ENCODE measurements at places on chromosomes 6 and 20.
A peak's percentile ranks its signal among the peaks of the same experiment; 100 is the strongest.

- DNase-seq: no peak
Measured at GRCh38 chr20:15923030-15923776, 650.0 kb downstream of the KIF16B start.

GRCh38 chr6:129317931-129318820 lies 391.8 kb downstream of the ARHGAP18 start:
- peak; percentile 67 for DNase-seq

DNA sequence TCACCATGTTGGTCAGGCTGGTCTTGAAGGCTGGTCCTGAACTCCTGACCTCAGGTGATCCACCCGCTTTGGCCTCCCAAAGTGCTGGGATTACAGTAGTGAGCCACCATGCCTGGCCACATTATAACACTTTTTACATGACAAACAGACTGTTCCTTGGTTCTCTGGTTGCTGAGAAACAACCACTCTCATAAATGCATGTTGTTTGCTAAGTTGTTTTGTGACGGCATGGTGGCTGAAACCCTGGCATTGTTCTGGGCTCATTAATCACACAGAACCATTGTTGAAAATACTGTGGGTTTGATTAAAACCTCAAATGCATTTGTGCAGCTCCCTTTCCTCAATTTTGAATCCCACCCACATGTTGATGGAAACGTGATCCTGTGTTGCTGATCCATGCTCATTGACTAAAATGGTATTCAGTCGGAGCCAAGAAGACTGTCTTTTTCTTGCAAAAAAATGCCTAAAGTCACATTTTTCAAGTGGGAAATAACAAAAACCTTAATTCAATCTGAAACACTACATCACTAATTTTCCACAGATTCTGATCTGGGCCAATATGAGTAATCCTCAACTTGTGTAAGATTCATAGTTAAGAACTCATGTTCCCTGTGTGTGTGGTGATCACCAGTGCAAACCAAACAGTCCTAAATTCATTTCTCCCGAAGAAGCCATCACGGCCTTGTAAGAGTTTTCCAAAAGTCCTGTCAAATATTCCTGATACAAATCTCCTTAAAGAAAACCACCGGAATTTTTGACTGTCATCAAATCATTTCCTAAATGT lies 132.8 kb downstream of the FNDC1 start:
- no peak for DNase-seq

GRCh38 chr6:156545931-156546330 lies 231.2 kb upstream of the ARID1B start:
- no peak for DNase-seq

GRCh38 chr20:10609770-10610169 lies 64.0 kb downstream of the JAG1 start:
- DNase-seq: peak; percentile 47

DNA sequence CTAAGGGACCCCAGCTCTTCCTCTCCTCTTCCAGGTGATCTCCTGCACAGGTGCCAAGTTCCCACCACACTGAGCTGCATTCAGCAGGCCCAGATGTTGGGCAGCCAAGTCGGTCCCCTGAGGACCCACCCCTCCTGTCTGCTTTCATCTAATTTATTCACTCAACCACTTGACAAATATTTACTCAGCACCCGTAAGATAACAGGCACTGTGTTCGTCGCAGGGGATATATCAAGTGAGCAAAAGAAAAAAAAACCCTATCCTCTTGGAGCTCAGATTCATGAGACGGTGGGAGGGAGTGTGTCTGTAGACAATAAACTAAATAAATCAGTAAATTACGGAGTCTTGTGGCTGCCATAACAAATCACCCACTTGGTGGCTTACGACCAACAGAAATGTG lies 143.6 kb downstream of the MRPL14 start:
- no peak for DNase-seq

GRCh38 chr6:5096482-5096881 lies 11.3 kb downstream of the PPP1R3G start:
- DNase-seq: no peak

- no peak for DNase-seq
Measured at GRCh38 chr6:109240370-109241084, 141.7 kb downstream of the CD164 start.

GRCh38 chr20:36541768-36542488 lies 609 bp downstream of the MYL9 start:
- peak; percentile 58 for DNase-seq

- DNase-seq: no peak
Measured at GRCh38 chr6:18561037-18561750, 174.0 kb downstream of the RNF144B start.

GRCh38 chr6:7442467-7442866 lies 52.9 kb downstream of the RIOK1 start:
- no peak for DNase-seq

GRCh38 chr6:165389534-165389933 lies 80.1 kb upstream of the C6orf118 start:
- DNase-seq: no peak

GRCh38 chr6:19024737-19025136 lies 637.6 kb downstream of the RNF144B start:
- DNase-seq: peak; percentile 44

DNA sequence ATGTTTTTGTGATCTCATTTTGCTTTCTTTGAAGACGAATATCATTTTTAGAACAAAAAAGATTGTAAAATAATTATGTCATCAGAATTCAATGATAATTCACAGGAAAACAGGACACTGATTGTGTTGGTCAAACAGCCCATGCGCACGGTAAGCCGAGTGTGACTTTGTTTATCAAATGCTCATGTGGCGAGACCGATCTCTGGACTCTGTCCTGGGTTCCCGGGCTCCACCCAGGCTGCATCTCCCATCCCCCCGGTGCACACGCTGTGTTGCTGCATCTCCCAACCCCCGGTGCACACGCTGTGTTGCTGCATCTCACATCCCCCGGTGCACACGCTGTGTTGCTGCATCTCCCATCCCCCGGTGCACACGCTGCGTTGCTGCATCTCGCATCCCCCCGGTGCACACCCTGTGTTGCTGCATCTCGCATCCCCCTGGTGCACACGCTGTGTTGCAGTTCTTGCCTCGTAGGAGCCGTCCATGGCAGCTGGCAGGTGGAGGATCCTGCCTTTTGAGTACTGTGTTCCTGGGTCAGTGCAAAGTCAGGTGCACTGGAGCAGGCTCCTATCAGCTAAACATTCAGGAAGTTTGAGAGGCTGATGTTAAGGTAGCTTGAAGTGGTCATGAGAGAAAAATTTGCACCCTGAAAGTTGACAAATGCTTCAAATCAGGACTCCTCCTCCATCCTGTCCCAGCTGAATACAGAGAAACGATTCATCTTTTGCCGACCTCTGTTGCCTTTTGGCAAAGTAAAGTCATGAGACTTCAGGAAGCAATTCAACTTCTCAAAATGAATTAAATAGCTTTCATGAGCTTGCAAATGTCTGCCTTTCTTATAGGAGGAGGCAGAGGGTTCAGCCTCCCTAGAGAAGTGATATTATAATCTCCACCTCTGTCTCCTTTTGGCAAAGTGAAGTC lies 77.1 kb upstream of the FRMD1 start:
- DNase-seq: no peak

DNA sequence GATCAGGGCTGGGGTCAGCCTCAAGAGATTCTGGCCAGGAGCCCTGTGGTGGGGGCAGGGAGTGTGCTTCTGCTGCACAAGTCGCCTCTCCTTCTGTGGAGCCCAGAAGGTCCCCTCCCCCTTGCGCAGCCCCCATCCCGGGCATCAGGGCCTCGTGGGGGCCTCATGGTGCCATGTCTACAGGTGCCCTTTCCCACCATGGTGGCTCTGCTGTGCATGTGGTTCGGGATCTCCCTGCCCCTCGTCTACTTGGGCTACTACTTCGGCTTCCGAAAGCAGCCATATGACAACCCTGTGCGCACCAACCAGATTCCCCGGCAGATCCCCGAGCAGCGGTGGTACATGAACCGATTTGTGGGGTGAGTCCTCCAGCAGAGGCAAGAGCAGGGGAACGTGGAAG lies 48.1 kb downstream of the TM9SF4 start:
- no peak for DNase-seq

DNA sequence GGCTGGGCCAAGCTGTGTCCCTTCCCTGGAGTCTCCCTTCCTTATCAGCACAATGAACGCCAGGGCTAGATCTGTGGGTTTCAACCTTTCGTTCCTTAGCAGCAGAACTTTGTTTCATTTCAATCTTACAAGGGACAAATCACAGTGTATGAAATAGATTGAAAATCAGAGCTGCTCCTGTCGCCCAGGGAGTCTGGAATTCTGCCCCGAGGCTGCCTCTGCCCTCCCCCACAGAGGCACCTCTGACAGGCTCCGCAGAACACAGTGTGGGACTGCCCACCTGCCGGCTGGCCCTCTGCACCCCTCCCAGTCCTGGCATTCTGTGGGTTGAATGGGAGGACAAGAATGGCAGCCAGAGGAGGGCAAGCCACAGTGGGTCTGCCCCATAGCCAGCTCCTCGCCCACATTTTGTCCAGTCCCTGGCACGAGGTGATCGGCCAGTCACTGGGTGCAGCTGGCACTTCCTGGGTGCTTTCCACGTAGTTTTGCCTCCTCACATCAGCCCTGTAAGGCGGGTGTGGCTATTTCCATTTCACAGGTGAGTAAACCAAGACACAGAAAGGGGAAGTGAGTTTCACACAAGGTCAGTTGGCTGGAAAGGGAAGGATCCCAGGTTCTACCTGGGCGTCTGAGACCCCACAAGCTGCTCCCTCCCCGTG lies 26.1 kb downstream of the MANBAL start:
- no peak for DNase-seq

GRCh38 chr6:122735582-122735981 lies 43.9 kb upstream of the FABP7 start:
- no peak for DNase-seq

GRCh38 chr20:62104791-62105345 lies 17.4 kb upstream of the LSM14B start:
- DNase-seq: no peak

GRCh38 chr6:8074213-8074612 lies 10.0 kb upstream of the BLOC1S5 start:
- peak; percentile 35 for DNase-seq

GRCh38 chr20:24199501-24199900 lies 210.9 kb upstream of the GGTLC1 start:
- no peak for DNase-seq

DNA sequence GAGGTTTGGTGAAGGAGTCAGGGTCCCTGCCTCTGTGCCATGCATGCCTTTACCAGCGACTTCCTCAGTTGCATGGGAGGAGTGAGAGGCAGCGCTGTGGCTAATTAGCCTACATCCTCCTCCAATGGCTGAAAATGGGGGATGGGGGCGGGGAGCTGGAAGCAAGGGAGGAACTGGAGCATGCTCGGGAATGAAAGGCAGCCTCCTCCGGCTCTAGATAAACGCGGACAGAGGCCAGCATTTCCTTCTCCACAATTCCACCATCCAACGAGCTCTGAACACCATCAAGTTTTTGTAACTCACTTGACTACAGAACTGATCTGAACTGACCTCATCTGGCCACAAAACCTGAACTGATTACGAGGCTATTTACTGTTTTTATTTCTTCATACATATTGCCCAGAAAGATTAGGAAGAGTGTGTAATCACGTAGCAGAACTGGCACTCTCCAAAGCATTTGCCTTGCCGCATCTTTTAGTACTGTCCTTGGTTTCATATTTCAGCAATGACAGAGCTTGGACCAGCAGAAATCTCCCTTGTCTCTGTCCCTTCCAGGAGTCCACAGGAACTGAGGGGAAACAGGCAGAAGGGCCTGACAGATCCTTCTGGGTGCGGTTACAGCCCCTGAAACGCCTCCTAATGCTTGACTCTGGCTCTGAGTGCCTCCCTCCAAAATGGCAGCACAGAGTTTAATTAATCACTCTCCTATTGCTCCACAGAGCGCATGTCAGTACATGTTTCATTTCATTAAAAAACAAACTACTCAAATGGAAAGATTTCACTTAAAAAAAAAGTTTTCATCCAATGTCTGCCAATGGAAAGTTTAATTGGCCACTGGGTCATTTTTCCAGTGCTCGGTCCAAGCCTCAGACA lies 58.2 kb upstream of the TRAF3IP2 start:
- peak; percentile 72 for DNase-seq

DNA sequence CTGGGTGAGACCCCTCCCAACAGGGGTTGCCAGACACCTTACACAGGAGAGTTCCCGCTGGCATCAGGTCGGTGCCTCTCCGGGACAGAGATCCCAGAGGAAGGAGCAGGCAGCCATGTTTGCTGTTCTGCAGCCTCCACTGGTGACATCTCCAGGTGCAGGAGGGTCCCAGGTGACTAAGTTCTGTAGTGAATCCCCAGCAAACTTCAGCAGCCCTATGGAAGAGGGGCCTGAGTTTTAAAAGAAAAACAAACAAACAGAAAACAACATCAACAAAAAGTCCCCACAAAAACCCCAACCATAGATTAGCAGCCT lies 515.1 kb downstream of the FRK start:
- DNase-seq: no peak

DNA sequence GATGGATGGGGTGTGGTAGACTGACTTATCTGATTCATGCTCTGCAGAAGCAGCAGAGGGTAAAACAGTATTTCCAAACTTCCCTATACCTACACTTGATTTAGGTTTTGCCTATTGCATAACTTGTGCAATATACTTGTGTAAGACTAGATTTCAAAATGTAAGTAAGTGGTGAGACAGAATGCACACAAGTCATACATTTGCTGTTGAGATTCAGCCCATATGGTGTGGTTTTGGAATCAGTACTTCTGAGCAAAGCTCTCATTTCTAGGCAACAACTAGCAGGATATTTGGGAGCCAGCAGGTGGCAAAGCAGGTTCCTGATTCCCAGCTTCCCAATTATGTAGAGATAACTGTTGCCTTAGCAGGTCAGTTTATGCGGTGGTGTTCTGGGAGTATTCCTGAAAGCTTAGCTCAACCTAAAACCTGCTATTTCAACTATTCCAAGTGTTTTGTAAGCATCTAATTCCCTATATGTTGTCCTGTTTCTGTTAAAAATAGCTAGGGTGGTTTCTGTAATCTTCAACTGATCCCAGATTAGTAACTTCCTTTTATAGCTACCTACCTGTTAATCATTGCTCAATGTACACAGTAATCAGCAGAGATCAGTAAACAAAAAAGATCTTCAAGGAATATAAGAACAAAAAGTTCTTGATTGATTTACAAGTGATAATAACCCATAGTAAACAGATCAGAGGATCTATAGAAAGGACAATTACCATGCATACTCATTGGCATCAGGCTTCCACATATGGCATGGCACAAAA lies 8.5 kb upstream of the FABP7 start:
- peak; percentile 41 for DNase-seq

- DNase-seq: peak; percentile 54
Measured at GRCh38 chr6:11922901-11923300, 89.2 kb upstream of the HIVEP1 start.

GRCh38 chr20:22004946-22005345 lies 299.5 kb downstream of the PAX1 start:
- no peak for DNase-seq

- no peak for DNase-seq
Measured at GRCh38 chr6:148358196-148358785, 15.7 kb downstream of the SASH1 start.
